ENCODE measurements at places on chromosomes 1 and 21. TPM values are rescaled to one million over a fixed set of nuclear protein-coding genes. Genes with fewer than 3 reads are reported as not detected.

UBL4B gene
- not detected for total RNA-seq

DNA sequence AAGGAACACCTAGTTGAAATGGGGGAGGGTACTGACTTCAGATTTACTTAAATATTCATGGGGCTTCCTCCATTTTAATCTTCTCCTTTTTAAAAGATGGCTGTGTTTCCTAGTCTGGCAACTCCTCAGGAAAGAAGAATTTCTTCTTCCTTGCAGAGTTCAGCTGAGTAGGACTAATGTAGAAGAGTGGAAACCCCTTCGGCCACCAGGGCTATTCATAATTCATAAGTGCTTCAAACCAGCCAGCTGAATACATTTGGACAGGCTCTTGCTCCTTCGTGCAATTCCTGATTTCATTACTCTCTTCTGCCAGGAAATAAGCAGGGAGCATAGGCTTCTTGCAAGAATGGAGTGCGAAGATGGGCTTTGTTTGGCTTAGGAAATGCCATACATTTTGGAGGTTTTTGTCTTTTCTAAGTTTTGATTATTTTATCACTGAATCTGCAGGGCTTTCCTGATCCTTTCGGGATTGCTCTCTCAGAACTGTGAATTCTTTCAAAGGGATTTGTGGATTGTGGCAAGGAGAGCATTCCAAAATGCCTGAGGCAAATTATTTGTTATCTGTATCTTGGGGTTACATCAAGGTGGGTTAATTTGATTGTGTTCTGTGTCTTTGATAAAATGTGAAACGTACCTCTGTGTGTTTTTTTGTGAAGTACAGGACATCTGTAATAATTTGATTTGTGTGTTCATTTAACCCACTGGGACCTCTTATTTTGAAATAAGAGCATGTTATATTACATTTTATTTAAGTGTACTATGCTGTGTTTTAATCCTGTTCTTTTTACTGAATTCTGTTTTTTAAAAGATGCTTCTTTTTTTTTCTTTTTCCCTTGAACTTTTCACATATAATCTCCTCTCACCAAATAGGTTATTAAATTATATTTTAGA, 179.4 kb upstream of the SGIP1 start:
- H3K27me3 ChIP-seq: no peaks in the 10 kb centered on the region
- no peaks in the 10 kb centered on the region for H3K36me3 ChIP-seq
- H3K4me1 ChIP-seq: no peaks in the 10 kb centered on the region
- no peak overlapping the region for H3K4me3 ChIP-seq
- DNase-seq: no peak

HPCAL4 gene
- total RNA-seq: 0.14 TPM

GRCh38 chr1:174152427-174152826, 6.9 kb upstream of the RABGAP1L start:
- no peaks in the 10 kb centered on the region for H3K27me3 ChIP-seq
- no peaks in the 10 kb centered on the region for H3K36me3 ChIP-seq
- H3K27ac ChIP-seq: no peak overlapping the region
- no peak for DNase-seq
- no peak overlapping the region for H3K4me3 ChIP-seq
- H3K4me1 ChIP-seq: peaks cover 1% of the 10 kb centered on the region

GRCh38 chr1:206737729-206738201, 32.8 kb upstream of the IL19 start:
- H3K4me3 ChIP-seq: no peak overlapping the region
- no peaks in the 10 kb centered on the region for H3K27me3 ChIP-seq
- H3K36me3 ChIP-seq: no peaks in the 10 kb centered on the region
- H3K27ac ChIP-seq: no peak overlapping the region
- DNase-seq: no peak

DNA sequence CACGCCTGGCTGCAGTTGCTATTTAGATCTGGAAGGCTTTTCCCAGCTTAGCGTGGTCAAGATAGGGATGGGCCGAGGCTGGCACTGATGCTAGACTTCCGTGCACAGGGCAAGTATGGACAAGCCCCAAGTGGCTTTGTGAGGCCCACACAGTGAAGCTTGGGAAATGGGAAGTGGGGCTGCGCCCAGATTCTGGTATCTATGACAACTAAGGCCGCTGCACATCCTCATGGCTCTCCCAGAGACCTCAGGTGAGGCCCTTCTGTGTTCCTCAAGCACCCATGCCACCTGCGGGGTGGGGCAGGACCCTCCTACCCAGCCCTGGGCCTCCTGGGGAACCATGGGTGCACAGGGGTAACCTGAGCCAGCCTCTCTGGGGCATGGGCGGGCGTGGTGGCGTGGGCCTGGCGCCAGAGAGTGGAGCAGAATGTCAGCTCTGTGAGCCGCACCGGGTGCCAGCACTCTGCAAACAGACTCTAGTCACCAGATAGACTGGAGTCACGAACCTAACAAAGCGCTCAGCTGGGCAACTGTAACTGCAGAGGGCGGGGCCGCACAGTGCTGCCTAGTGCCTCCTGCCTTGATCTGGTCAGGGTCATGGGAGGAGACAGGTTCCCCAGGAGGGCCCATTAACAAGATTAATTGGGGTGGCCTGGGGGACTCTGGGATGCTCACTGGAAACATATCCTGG, 46.4 kb downstream of the ELF3 start:
- peak; percentile 73 for DNase-seq
- H3K27ac ChIP-seq: peak overlapping the region; percentile 26
- no peaks in the 10 kb centered on the region for H3K36me3 ChIP-seq
- no peak overlapping the region for H3K4me3 ChIP-seq
- H3K27me3 ChIP-seq: no peaks in the 10 kb centered on the region
- peaks cover 30% of the 10 kb centered on the region for H3K4me1 ChIP-seq

MED8 gene
- total RNA-seq: 33.3 TPM

GRCh38 chr1:92987462-92987861, 26.2 kb upstream of the DIPK1A start:
- no peak overlapping the region for H3K4me3 ChIP-seq
- no peaks in the 10 kb centered on the region for H3K27me3 ChIP-seq
- H3K27ac ChIP-seq: no peak overlapping the region
- no peaks in the 10 kb centered on the region for H3K36me3 ChIP-seq
- no peak for DNase-seq

- H3K4me1 ChIP-seq: no peaks in the 10 kb centered on the region
- H3K27me3 ChIP-seq: no peaks in the 10 kb centered on the region
- H3K36me3 ChIP-seq: no peaks in the 10 kb centered on the region
- peak overlapping the region; percentile 37 for H3K4me3 ChIP-seq
- DNase-seq: peak; percentile 59
These were observed 202.0 kb downstream of the USH2A start for GRCh38 chr1:216221260-216221700.

GRCh38 chr1:20891091-20891490, 104.0 kb upstream of the HP1BP3 start:
- no peak overlapping the region for H3K27ac ChIP-seq
- no peaks in the 10 kb centered on the region for H3K36me3 ChIP-seq
- H3K4me1 ChIP-seq: peaks cover 25% of the 10 kb centered on the region
- no peaks in the 10 kb centered on the region for H3K27me3 ChIP-seq
- H3K4me3 ChIP-seq: no peak overlapping the region

- no peaks in the 10 kb centered on the region for H3K4me1 ChIP-seq
- no peak overlapping the region for H3K4me3 ChIP-seq
- H3K27ac ChIP-seq: no peak overlapping the region
These were observed 2.4 kb upstream of the CD247 start for GRCh38 chr1:167520711-167521206.

DNA sequence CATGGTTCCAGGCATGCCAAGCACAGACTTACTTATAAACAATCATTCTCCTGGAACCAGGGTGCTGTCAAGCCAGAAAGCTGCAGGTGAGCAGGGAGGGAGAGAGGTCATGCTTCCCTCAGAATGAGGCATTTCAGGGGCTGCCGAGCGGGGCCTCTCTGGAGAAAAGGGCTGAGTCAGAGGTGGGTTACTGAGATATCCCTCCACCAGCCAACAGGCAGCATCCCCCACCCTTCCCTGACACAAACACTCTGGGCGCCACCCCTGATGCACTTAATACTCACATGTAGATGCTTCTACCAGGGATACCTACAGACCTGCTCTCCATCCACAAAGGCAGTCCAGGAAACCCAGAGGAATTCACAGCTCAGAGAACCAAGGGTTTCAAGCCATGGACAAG, 13.1 kb downstream of the STK40 start:
- no peak for DNase-seq
- no peaks in the 10 kb centered on the region for H3K4me1 ChIP-seq
- no peaks in the 10 kb centered on the region for H3K27me3 ChIP-seq
- H3K27ac ChIP-seq: no peak overlapping the region
- no peak overlapping the region for H3K4me3 ChIP-seq
- H3K36me3 ChIP-seq: no peaks in the 10 kb centered on the region

SYPL2 gene
- 0.32 TPM for total RNA-seq

DNA sequence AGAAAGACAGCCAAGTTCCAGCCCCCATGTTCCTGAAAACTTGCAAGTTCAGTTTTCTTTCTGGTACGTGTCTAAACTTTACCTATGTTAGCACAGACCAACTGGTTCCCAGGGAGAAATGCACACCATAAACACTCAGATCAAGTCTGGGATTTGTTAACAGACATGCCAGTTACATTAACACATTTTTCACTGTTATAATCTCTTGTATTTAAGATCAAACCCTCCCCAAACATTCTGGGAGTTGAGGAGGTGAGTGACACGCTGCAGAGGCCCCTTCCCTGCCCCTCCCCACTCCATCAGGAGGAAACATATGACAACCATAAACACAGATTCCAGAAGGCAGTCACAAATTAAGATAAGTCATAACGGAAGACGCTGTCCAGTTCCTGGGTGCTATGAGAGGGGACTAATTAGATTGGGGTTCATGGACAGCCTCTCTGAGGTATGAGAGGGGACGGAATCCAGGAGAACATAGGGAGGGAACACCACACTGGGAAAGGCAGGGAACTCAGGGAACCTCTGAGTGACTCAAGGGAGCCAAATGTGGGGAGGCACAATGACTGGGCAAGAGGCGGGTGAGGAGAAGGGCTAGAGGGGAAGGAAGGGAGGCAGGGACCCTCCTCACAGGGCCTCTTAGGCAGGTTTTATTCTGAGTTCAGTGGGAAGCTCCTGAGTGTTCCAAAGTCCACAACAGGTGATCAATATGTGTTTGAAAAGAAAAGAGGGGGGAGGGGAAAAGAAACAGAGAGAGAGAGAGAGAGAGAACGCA, 25.0 kb downstream of the DUSP10 start:
- no peaks in the 10 kb centered on the region for H3K27me3 ChIP-seq
- no peak for DNase-seq
- no peak overlapping the region for H3K4me3 ChIP-seq
- H3K36me3 ChIP-seq: no peaks in the 10 kb centered on the region
- H3K27ac ChIP-seq: peak overlapping the region; percentile 7
- peaks cover 12% of the 10 kb centered on the region for H3K4me1 ChIP-seq

- no peak overlapping the region for H3K4me3 ChIP-seq
- DNase-seq: no peak
- no peaks in the 10 kb centered on the region for H3K36me3 ChIP-seq
- H3K27me3 ChIP-seq: no peaks in the 10 kb centered on the region
These were observed 30.9 kb upstream of the SSX2IP start for GRCh38 chr1:84721152-84721551.

TNFRSF8 gene
- total RNA-seq: not detected

GBP6 gene
- total RNA-seq: not detected
